DMS79 (cell line): ENCODE measurements at places on chromosomes 11 and 22.

GRCh38 chr11:118401880-118402590, 629 bp downstream of the ATP5MG start:
- DNase-seq, result no peak

DNA sequence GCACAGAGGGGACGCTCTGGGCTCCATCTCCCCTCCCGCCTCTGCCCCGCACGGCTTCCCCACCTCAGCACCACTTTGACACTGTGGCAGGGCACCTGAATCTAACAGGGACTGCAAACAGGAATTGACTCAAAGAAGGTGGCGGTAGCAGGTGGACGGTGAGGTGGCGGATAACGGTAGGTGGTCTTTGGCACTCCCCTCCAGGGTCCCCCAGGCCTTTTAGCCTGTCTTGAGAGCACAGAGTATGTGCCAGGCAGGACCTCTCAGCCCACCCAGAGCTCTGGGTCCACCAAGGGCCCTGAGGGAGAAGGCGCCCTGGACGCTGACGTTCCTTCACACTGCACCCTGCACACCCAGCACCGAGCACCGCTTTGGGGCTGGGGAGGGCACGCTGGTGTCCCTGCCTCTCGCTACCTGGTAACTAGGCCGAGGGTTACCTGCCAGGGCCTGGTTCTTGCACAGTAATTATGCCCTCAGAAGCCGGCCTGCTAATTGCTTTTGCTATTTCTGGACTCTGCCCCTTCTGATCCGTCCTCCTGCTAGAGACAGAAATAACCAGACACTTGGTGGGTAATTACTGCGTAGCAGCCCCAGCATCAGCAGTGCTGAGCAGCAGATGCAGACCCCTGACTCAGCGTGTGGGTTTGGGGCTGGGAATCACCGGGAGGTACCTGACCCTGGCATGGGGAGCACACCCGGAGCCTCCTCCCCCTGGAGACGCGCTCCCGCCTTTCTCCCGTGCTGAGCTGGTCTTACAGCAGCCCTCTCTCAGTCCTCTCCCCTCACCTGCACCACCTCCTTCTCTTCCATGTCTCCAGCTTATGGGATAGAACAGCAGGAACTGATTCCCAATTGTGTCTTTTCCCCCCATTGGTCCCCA, 103.3 kb upstream of the B3GAT1 start:
- DNase-seq, result no peak

DNA sequence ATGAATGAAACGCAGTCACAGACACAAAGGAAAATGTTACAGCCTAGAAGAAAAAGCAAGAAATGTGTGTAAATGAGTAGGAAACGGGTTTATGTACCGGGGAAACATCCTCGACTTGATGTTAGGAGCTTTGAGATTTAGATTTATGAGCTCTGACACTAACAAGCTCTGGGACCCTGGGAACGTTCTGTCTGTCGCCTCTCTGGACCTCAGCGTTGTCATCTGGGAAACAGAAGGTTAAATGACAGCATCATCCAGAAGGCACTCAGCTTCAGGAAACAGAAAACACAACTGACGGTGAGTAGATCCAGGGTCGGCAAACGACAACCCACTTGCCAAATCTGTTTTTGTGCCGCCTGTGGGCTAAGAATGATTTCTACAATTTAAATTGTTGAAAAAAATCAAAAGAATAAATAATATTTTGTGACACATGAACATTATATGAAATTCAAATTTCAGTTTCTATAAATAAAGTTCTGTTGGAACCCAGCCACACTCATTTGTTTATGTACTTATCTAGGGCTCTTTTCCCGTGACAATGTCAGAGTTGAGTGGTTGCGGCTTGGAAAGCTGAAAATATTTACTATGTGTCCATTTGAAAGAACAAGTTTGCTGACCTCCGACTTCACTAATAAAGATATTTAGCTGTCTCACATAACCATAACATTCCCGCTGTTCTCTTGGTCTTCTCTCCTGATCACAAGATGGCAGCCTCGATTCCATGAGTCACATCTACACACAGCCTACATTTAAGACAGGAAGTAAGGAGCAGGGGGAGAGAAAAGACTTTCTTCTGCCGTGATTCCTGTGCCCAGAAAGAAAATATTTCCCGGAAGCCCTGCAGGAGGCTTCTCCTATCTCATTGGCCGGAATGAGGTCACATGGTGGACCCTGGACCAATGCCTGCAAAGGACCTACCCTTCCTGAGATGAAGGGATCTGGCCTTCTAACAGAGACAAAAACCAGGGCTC, 47.1 kb upstream of the SYT13 start:
- peak; percentile 49 for DNase-seq

- no peak for DNase-seq
These were observed 60.3 kb upstream of the POU2AF2 start for GRCh38 chr11:111185266-111185665.

- DNase-seq, result no peak
These were observed 22.9 kb downstream of the SYTL2 start for GRCh38 chr11:85787809-85788760.

DNA sequence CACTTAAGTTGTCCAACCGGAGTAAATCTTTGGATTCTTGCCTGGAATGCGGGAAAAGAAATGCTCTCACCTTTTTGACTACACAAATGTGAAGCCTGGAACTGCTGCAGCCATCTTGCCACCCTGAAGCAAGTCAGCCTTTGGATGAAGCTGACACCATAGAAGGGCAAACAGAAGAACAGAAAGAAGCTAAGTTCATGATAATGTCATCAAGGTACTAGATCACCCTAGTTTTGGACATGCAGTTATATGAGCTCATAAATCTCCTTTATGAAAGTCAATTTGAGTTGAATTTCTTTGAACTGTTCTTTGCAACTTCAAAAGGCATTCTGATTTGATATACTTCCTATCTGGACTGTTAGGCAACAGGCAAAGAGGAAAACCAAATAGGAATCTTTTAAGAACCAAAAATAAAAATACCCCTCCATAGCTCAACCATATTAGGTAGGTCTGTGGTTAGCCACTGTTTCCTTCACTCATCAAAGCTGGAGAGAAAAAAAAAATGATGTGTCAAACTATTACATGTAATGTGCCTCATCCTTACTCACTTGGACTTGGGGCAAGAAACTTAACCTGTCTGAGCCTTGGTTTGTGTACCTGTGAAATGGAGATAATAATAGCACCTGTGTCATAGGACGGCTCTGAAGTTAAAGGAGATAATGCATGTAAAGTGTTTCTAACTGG, 91.9 kb downstream of the WT1 start:
- no peak for DNase-seq

- DNase-seq, result no peak
These were observed 334 bp downstream of the CADM1 start for GRCh38 chr11:115503886-115504275.

DNA sequence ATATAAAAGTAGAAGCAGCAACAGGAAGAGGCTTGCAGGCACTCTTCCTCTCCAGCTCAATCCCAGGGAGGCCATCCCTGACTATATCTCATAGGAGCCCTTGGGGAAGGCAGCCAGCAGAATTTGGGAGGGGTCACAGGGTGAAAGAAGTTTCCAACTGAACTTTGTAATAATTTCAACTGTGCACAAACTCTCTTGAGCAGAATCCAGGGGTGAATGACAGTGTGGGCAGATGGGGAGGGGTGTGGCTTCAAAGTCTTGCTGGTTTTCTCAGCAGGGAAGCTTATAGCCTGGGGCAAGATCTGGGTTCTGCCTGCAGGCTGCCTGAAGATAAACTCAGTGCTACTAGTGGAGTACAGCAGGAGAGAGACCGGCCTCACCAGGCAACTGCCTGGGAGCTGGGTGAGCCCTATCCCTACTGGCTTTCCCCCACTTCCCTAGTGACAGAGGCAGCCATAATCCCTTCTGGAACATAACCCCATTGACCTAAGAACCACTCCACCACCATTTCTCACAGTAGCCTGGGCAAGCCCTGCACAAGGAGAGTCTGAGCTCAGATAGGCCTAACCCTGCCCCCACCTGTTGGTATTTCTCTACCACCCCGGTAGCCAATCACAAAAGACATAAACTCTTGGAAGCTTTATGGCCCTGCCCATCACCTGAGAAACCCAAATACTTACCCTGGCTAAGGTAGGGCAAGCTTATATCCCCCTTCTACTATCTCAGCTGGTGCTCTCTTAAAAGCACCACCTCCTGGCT, 17.8 kb upstream of the TTC12 start:
- no peak for DNase-seq

DNA sequence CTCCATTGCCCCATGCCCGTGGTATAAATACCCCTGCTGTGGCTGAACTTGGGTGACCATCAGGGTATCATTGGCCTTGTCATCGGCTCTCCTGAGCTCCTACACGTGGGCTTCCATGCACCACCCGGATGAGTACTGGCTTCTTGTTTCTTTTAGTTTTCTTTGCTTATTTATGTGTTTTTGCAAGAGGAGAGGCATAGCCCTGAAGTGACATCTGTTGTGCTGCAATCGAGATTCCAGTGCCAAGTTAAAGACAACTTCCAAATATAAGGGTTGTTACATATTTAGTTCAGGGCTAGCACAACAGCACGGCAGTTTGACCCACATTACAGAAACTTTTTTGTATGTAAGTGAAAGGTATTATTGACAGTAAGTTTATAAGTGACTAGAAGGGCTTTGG, 1087.1 kb downstream of the TBC1D22A start:
- DNase-seq, result no peak

GRCh38 chr11:24592360-24592759, 95.5 kb downstream of the LUZP2 start:
- no peak for DNase-seq

DNA sequence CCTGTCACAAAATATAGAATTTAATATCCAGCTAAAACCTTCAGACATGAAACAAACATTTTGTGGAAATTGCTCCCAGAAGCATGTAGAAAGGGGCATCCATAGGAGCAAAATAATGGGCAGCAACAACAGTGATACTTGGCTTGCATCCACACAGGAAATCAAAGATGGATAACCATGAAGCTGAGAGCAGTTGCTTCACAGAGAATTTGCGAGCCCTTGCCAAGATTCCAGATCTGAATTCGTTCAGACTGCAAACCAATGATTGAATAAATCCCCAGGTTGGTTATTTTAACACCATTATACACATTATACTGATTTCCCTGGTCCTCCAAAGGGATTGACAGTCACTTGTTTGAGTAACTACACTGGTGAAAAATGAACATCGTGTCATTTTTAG, 15.6 kb upstream of the OR51L1 start:
- no peak for DNase-seq

- no peak for DNase-seq
These were observed 5.6 kb downstream of the AHNAK start for GRCh38 chr11:62540804-62541701.

DNA sequence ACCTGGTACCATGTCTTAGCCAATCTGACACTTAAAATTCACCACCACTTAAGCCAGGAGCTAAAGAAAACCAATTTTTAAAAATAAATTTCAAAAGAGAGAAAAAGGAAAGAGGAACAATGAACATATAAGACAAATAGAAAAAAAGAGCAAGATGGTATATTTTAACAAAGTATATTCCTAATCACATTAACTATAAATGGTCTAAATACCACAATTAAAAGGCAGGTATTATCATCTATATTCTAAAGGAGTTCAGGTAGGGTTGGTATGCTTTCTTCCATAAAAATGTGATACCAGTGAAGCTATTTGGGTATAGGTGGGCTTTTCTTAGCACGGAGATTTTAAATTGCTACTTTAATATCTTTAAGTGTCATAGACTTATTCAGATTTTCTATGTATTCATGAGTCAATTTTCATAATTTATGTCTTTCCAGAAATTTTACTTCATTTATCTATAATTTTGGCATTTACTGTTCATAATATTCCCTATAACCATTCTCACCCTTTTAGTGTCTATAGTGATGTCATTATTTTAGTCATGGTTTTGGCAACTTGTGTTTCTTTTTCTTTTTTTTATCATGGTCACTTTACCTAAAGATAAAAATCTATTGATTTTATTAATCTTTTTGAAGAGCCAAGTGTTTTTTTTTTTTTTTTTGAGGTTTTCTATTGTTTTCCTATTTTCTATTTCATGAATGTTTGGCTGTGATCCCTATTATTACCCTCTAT, 56.5 kb upstream of the IGLL5 start:
- DNase-seq, result no peak
